ENCODE measurements at places on chromosomes 7 and 10. TPM values are rescaled to one million over a fixed set of nuclear protein-coding genes. Genes with fewer than 3 reads are reported as not detected.

The TWIST1 gene
- 47.8 TPM for total RNA-seq

The HECW1 gene
- 4.8 TPM for total RNA-seq

The GPC2 gene
- total RNA-seq, result 0.22 TPM

The EBLN1 gene
- total RNA-seq, result not detected

The POM121 gene
- 6.5 TPM for total RNA-seq

The LRRC4 gene
- 0.32 TPM for total RNA-seq

The FAM25A gene
- not detected for total RNA-seq

The ABCB4 gene
- total RNA-seq, result 0.43 TPM

The SMO gene
- 16.3 TPM for total RNA-seq

The MOGAT3 gene
- not detected for total RNA-seq

The CADPS2 gene
- 0.43 TPM for total RNA-seq

The IRF5 gene
- total RNA-seq, result under 0.01 TPM
